Daoy (cell line): ENCODE measurements at places on chromosomes 12 and 14. TPM values are rescaled to one million over a fixed set of nuclear protein-coding genes. Genes with fewer than 3 reads are reported as not detected.

GRCh38 chr12:2297004-2297403, 244.2 kb downstream of the CACNA1C start:
- no peak for DNase-seq

GRCh38 chr14:76929927-76930326, 98.6 kb downstream of the IRF2BPL start:
- DNase-seq, result no peak

The SLC16A7 gene
- total RNA-seq, result 0.18 and 0.57 TPM in 2 replicates

The KCNA5 gene
- not detected in 2 replicates for total RNA-seq

DNA sequence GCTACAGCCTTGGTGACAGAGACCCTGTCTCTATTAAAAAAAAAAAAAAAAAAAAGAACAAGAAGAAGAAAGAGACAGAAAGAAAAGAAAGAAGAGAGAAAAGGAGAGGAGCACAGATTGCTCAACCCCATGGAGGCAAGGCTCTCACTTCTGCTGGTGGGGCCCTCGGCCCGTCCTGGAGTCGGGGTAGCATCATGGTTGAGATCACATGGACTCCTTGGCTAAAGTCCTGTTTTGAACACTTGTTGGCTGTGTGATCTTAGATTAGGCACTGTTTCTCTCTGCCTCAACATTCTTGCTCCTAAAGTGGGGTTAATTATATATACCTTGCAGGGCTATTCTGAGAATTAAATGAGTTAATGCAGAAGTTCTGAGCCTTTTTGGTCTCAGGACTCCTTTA, 207.7 kb downstream of the CACNA1C start:
- DNase-seq, result no peak

DNA sequence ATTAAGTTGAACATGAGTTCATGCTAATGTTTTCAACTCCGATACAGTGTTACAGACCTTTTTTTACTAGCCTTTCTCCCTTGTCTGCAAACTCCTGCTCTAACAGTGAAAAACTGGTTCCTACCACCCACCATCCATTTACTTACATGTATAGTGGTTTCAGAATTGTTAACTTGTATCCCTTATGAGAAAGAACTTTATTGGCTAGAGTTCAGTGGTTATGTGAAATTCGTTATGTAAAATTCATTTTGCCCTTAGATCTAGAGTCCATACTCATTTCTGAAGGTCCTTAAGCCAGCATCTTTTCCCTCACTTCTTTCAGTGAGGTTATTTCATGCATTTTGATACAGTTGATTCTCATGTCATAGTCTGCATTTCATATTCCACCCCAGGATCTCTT, 51.0 kb downstream of the PRKCH start:
- no peak for DNase-seq

GRCh38 chr14:102751088-102751487, 26.2 kb upstream of the TRAF3 start:
- no peak for DNase-seq

DNA sequence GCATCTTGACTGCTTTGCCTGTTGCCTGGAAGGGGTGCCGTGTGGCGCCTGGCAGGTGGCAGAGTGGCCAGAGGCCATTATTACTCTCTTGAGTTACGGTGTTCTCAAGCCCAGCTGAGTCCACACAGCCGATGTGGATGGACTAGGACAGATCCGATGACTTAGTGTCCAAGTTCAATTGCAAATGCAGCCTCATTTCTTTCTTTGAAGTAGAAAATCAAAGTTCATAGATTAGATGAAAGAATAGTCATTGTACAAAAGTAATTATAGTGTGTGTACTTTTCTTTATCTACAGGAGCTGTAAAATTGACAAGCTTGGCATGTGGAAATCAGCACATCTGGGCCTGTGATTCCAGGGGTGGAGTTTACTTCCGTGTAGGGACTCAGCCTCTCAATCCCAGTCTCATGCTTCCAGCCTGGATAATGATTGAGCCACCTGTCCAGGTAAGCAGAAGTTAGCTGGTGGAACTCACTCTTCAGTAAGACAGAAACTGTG, 44.7 kb downstream of the ANKRD9 start:
- DNase-seq, result no peak
